Effector CD4-positive, alpha-beta T cell (primary cell): ENCODE measurements at places on chromosomes 11 and 22.

DNA sequence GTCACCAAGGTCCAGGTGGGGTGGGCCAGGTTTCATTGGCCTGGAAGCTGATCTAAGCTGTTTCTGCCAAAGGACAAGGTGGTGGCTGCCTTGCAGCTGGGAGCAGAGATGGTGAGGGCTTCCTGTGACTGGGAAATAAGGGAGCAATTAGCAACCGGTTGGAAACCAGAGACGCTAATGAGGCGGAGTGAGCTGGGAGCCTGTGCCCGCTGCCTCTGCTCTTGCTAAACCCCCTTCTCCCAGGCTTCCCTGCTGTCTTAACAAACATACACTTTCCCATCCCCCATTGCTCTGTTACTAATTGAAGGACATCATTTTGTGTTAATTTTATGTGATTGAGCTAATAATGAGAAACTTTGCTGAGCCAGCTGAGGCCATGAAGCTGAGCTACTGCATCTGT, 121.8 kb downstream of the INSC start:
- DNase-seq: no peak

- DNase-seq: no peak
Measured at GRCh38 chr22:24099071-24099470, 82.2 kb upstream of the SUSD2 start.

DNA sequence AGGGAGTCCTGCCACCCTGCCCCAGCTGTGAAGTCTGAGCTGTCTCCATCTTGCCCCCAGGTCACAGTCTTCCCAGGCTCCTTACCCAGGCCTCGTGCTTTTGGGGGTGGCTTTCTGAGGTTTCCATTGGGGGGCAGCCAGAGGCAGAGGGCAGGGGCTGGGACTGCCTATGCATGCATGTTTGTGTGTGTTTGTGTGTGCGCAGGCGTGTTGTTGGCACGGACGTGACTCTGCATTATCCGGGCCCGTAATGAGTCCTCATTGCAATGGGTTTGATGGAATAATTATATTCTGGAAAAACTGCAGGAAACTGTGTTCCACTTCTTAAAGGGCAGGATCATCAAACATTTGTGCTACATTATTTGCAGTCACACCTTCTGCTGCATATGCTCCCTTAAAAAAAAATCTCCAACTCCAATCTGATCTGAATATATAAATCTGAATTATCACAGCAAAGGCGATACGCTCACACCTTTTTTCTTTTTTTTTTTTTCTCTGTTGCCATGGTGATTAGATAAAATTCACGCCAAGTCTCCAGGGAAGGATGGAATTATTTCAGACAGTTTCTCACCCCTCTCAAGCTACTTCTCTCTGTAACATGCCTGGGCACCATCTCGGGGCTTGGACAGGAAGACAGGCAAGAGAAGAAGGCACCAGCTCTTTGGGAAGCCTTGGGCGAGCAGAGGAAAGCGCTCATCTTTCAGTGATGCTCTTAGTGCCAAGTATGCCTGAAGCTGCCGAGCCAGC, 45.9 kb downstream of the DSCAML1 start:
- DNase-seq: no peak

DNA sequence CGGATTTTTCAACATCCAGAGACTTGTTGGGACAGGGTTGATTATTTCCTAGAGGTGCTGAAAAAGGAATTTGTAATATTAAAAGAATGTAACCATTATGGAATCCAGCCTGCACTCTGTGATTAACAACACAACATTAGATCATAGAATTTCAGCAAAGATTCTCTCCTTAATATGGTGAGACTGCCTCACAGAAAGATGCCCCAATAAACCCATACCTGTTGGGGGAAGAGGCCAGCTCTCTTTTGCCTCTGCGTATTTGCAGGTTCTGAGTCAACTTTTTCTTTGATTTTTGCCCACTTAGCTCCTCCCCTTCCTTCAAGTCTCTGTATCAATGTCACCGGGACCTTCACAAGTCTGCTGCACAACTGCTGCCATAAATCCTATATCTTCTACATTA, 12.4 kb upstream of the MTMR3 start:
- no peak for DNase-seq

DNA sequence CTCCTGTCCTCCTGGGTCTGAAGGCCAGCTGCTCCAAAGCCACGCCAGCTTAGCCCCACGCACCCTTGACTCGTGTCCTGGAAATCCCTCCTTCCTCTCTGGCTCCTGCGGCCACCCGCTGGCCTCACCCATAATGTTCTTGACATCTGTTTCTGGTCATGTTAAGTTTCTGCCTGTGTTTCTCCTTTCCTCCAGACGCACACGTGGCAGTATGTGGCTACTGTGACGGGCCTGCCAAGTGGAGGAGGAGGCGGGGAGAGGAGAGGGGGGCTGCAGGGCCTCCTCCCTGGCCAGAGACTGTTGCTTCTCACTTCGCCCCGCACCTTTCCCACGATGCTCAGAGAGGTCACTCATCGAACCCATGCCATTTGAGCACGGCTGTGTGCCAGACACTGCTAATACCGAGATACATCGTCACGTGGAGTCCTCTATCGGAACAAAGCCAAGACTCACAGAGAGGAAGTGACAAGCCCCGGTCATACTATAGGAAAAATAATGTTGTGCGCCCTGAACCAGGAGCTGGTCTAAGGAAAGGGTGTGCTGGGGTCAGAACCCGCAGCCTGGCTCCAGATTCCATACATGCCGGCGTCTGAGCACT, 11.5 kb downstream of the C1QTNF6 start:
- no peak for DNase-seq

- DNase-seq: no peak
Measured at GRCh38 chr11:20563866-20564265, 35.5 kb upstream of the SLC6A5 start.

- DNase-seq: no peak
Measured at GRCh38 chr11:95337175-95337957, 106.4 kb upstream of the SESN3 start.

DNA sequence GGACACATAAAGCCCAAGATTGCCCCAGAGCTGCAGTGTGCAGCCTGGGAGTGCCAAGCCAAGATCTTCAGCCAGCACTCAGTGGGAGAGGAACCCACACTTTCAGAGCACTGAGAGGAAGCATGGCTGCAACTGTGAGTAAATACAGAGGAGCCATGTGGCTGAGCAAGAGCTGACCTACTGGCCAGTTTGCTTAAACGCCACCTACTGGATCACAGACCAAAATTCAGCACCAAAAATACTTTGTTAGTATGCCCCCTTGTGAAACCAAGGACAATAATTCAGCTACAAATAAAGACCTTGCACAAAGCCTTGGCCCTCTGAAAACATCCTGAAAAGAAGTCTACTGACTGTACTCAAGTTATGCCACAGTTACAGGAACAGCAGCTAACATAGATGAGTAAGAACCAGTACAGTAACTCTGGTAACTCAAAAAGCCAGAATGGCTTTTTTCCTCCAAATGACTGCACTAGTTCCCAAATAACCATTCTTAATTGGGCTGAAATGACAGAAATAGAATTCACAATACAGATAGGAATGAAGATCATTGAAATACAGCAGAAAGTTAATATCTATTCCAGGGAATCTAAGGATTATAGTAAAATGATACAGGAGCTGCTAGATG, 10.1 kb upstream of the OR4A15 start:
- no peak for DNase-seq

DNA sequence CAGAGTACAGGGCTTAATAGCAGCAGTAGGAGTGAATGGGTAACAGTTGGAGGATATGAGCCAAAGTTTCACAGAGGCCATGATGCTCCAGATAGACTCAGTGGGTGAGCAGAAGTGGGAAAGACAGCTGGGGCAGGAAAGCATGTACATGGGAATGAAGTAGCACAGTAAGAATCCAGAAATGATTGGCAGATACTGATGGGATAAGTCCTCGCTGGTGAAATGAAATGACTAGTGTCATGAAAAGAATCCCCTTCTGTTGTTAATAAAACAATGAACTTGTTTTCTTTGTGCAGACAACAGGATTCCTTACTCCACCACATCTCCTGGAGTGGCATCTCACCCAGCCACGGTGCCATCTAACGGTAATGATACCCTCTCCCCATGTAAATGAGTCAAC, 17.4 kb upstream of the PANX1 start:
- DNase-seq: no peak

DNA sequence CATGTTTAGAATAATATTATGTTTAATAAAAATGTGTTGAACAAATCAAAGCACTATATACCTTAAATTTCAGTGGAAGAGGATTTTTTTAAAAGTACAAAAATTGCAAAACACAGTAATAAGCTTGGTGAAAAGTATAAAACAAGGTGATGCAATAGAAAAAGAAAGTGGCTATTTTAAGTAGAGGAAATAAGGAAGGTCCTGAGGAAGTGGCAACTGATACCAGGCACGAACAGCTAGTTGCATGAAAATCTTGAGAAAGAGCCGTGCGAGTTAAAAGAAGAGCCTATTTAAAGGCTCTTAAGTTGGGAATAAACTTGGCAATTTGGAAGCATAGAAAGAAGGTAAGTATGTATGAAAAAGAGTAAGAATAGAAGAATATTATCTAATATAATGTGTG, 1679.3 kb downstream of the LRRC4C start:
- no peak for DNase-seq

GRCh38 chr22:46688949-46689348, 49.1 kb downstream of the CERK start:
- no peak for DNase-seq

- no peak for DNase-seq
Measured at GRCh38 chr11:34468209-34468841, 29.6 kb downstream of the CAT start.

GRCh38 chr11:1699771-1700170, 2.8 kb downstream of the KRTAP5-6 start:
- no peak for DNase-seq
